ENCODE measurements at places on chromosomes 12 and 14. TPM values are rescaled to one million over a fixed set of nuclear protein-coding genes. Genes with fewer than 3 reads are reported as not detected.

Gene SSTR1
- not detected for total RNA-seq

Gene KLRD1
- not detected for total RNA-seq

Gene JPH4
- total RNA-seq = not detected

Gene PPP4R3A
- 69.1 TPM for total RNA-seq

Gene ALG10B
- total RNA-seq = 5.1 TPM

All from A549 treated with CpdA at 1 μM for 4 hours (cell line).